A549 treated with Hydrocortisone at 1 μM for 4 hours (cell line): ENCODE measurements at places on chromosomes 3 and 15. TPM values are rescaled to one million over a fixed set of nuclear protein-coding genes. Genes with fewer than 3 reads are reported as not detected.

The PLCB2 gene
- total RNA-seq = 0.67 to 1.1 TPM (median 0.85 TPM) in 5 replicates

The LRRFIP2 gene
- 53.5 to 65.6 TPM (median 57.5 TPM) in 5 replicates for total RNA-seq

The KCNH8 gene
- total RNA-seq = not detected in 5 replicates

The CCDC54 gene
- not detected in 5 replicates for total RNA-seq

The CLDN11 gene
- total RNA-seq = 0.09 to 0.25 TPM (median 0.18 TPM) in 5 replicates

The SEMA3B gene
- 6.0 to 9.4 TPM (median 6.2 TPM) in 5 replicates for total RNA-seq

The ANKUB1 gene
- not detected in 5 replicates for total RNA-seq

The SEMA3G gene
- 0.03 to 0.16 TPM (median 0.06 TPM) in 5 replicates for total RNA-seq

The DTWD1 gene
- total RNA-seq = 18.1 to 23.5 TPM (median 20.0 TPM) in 5 replicates

The ARL8B gene
- 62.3 to 68.3 TPM (median 65.5 TPM) in 5 replicates for total RNA-seq

The CBLB gene
- 12.4 to 18.1 TPM (median 15.6 TPM) in 5 replicates for total RNA-seq

The ZNF80 gene
- total RNA-seq = not detected in 5 replicates

The NTRK3 gene
- total RNA-seq = 18.0 to 25.1 TPM (median 22.2 TPM) in 5 replicates

The MYH15 gene
- 0.08 to 0.16 TPM (median 0.14 TPM) in 5 replicates for total RNA-seq

The INKA1 gene
- total RNA-seq = 1.7 to 2.8 TPM (median 2.4 TPM) in 5 replicates

The HLTF gene
- 11.2 to 21.7 TPM (median 15.6 TPM) in 5 replicates for total RNA-seq

The KBTBD12 gene
- total RNA-seq = not detected in 5 replicates

The RGMA gene
- 0.25 to 0.40 TPM (median 0.31 TPM) in 5 replicates for total RNA-seq

The GNB4 gene
- total RNA-seq = 11.0 to 18.4 TPM (median 16.6 TPM) in 5 replicates

The LCMT2 gene
- 6.0 to 8.2 TPM (median 6.9 TPM) in 5 replicates for total RNA-seq

The SLC2A2 gene
- total RNA-seq = not detected in 5 replicates

The GOLGA8Q gene
- 0.14 to 0.22 TPM in 2 of 5 replicates, not detected in the others for total RNA-seq

The KLHL40 gene
- total RNA-seq = not detected in 5 replicates

The OR5K4 gene
- total RNA-seq = not detected in 5 replicates
